Dermis microvascular lymphatic vessel endothelial cell (primary cell): ENCODE measurements at places on chromosomes 3 and 15. TPM values are rescaled to one million over a fixed set of nuclear protein-coding genes. Genes with fewer than 3 reads are reported as not detected.

LMLN gene
- total RNA-seq: 3.3 and 3.7 TPM in 2 replicates

AMIGO3 gene
- total RNA-seq: not detected in 2 replicates

ZBBX gene
- total RNA-seq: 0.13 TPM in 1 of 2 replicates, not detected in the other

NPAP1 gene
- not detected in 2 replicates for total RNA-seq

VWA5B2 gene
- not detected in 2 replicates for total RNA-seq

SMCO1 gene
- not detected in 2 replicates for total RNA-seq

ATG3 gene
- total RNA-seq: 53.5 and 62.0 TPM in 2 replicates

FOXB1 gene
- not detected in 2 replicates for total RNA-seq

GRK7 gene
- total RNA-seq: not detected in 2 replicates

CPNE9 gene
- not detected in 2 replicates for total RNA-seq

CCR9 gene
- not detected in 2 replicates for total RNA-seq

CFAP100 gene
- not detected in 2 replicates for total RNA-seq

SAMMSON gene
- total RNA-seq: not detected in 2 replicates

MAPKBP1 gene
- total RNA-seq: 8.7 and 9.1 TPM in 2 replicates

RPUSD2 gene
- total RNA-seq: 9.9 and 11.1 TPM in 2 replicates

EFCC1 gene
- total RNA-seq: 2.7 and 9.0 TPM in 2 replicates

EFCAB12 gene
- total RNA-seq: under 0.01 TPM in 2 replicates

P3H2 gene
- 13.7 and 24.0 TPM in 2 replicates for total RNA-seq

OGG1 gene
- total RNA-seq: 14.9 and 17.2 TPM in 2 replicates

GOLGA8S gene
- 0.13 TPM in 1 of 2 replicates, not detected in the other for total RNA-seq

TRIM69 gene
- 7.6 and 8.5 TPM in 2 replicates for total RNA-seq

GOLGA6L10 gene
- under 0.01 and 0.51 TPM in 2 replicates for total RNA-seq

GOLGA8T gene
- total RNA-seq: under 0.01 and 0.13 TPM in 2 replicates

RBPMS2 gene
- total RNA-seq: under 0.01 and 0.25 TPM in 2 replicates

CLDN16 gene
- not detected in 2 replicates for total RNA-seq

IQCF2 gene
- not detected in 2 replicates for total RNA-seq

DGKG gene
- 1.1 and 2.2 TPM in 2 replicates for total RNA-seq

NANOGP8 gene
- total RNA-seq: not detected in 2 replicates

PLCH1 gene
- under 0.01 TPM in 1 of 2 replicates, not detected in the other for total RNA-seq

ADGRG7 gene
- total RNA-seq: not detected in 2 replicates

ZMYND10 gene
- total RNA-seq: under 0.01 and 0.25 TPM in 2 replicates

REC114 gene
- not detected in 2 replicates for total RNA-seq

ACSBG1 gene
- total RNA-seq: not detected in 2 replicates

TRIM59 gene
- total RNA-seq: 12.5 and 19.4 TPM in 2 replicates
